ENCODE measurements at places on chromosomes 4 and X.

DNA sequence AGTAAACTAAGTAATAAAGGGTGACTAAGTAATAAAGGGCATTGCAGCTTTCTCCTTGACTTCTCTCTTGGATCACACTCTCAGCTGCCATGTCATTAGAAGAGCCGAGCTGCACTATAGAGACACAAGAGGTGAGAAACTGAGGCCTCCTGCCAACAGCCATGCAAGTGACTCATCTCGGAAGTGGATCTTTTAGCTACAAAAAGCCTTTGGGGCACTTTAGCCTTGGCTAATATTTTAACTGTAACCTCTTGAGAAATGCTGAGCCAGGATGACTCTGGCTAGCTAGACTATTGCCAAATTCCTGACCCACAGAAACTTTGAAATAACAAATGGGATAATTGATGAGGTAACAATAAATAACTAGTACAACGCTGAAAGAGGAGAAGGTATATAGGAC is 1.5 kb upstream of the NEIL3 start:
- peak; percentile 16 for DNase-seq

DNA sequence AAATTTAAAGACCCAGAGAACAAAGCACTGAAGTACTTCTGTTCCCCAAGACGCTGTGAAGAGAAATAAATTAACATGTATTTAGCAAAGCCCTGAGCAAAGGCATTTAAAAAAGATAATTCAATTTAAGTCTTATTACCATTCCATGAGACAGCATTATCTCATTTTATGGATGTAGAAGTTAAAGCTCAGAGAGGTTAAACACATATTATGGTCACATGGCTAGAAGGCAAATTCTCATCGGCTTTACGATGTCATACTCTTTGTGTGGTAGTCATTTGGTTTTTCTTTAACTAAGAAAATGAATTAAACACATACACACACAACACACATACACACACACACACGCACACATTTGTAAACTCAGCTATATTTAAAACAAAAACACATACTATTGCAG is 262.7 kb downstream of the HS3ST1 start:
- DNase-seq = no peak

- DNase-seq = no peak
Measured at GRCh38 chrX:150546711-150547153, 21.7 kb upstream of the MTM1 start.

GRCh38 chr4:5957076-5957475 is 61.2 kb downstream of the C4orf50 start:
- no peak for DNase-seq

DNA sequence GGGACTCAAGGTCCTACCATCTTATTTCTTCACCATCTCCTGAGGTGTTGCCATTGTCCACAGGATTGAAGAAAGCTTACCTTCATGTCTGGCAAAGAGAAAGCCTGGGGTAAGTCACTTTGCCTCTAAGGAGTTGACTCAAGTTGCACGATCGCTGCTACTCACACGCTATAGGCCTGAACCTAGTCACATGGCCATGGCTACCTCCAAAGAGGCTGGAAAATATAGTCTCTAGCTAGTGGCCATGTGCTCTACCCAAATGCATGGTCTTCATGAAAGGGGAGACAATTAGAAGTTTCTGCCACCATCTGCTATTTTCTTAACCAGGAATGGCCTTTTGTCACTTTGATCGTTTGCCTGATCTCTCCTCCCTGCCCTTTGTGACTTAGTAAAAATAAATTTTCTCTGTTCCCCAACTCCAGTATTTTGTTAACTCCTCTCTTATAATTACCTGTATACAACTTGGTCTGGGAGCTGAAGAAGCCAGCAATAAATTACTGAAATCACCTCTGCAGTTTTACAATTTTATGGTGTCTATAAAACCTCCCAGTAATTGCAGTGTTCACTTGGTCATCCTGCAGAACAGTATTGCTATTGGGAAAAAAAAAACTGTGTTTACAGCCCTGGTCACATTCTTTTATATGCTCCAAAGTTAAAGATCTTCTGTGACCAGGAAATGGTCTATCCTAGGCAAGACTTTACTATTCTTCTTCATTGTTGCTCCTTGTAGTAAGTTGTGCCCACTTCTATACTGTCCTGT is 126.7 kb upstream of the TSPAN5 start:
- no peak for DNase-seq

GRCh38 chr4:117417856-117418255 is 332.5 kb upstream of the TRAM1L1 start:
- DNase-seq = peak; percentile 31

- no peak for DNase-seq
Measured at GRCh38 chr4:106255195-106255594, 60.8 kb downstream of the TBCK start.

- peak; percentile 30 for DNase-seq
Measured at GRCh38 chr4:6264225-6264540, 5.5 kb upstream of the WFS1 start.

GRCh38 chr4:148092316-148093014 is 349.7 kb downstream of the NR3C2 start:
- DNase-seq = no peak

DNA sequence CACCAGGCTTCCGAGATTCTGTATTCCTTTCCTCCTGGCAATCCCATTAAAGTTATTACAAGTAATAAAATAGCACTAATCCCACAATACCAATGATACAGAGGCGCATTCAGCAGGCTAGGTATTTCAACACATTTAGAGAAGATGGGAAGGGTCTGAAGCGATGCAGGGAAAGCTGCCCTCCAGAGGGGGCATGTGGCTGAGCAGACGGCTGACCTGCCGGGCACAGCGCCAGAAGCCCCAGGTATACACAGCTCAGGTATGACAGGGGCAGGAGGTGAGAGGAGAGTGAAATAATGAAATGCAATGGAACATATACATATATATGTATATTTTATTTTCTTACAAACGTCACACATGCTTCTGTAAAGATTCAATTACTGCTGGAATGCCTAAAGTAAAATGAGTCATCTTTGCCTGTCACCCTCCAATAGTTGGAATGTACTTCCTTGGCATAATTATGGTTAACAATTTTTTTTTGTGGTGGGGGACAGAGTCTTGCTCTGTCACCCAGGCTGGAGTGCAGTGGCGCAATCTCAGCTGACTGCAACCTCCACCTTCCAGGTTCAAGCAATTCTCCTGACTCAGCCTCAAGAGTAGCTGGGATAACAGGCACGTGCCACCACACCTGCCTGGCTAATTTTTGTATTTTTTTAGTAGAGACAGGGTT is 21.3 kb upstream of the CDKN2AIP start:
- DNase-seq = peak; percentile 80

DNA sequence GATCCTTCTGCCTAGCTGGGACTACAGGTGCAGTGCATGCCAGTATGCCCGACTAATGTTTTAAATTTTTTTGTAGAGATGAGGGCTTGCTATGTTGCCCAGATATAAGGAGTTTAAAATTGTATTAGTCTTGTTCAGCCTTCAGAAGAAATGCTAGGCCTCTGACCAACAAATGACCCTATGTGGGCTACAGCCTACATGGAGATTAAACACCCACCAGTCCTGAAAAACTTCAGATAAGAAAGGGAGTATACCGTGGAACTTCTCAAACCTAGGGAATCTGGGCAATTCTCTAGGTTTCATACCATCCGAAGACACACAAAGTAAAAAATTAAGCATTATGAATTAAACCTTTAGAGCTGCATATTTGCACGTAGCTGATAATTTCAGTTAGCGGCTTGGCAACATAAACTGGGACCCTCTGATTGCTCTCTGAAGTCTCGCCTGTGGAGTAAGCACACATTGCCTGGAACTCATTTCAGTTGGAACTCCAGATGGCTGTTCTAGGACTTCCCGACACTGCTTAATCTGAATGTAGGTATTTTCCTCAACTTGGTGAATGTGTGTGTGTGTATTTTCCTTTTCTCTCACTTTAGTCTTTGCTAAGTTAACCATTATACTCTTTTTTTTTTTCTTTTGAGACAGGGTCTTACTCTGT is 33.0 kb downstream of the MOB1B start:
- no peak for DNase-seq

Data from fibroblast of skin of abdomen (primary cell).